ENCODE measurements at places on chromosomes 4 and X.

DNA sequence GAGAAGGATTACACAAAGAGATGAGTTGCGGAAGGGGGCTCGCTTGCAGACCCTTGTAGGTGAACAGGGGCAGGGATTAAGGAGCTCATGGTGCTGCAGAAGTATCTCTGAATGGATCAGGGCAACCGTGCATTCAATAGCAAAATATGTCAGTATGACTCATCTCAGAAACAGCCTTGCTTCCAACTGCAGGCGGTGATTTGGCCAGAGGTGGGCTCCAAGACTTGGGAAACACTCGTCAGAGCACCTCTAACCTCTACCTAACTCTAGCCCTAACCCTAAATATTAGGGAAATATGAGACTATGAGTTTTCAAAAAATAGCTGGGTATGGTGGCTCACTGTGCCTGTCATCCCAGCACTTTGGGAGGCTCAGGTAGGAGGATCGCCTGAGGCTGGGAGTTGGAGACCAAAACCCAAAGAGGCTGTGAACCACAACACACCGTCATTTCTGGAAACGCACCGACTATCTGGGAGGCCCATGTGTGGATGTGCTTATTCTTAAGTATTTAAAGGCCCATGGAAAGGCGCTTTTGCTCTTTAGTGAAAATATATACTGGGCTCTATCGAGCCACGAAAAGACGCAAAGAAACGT, 102.6 kb downstream of the DHRSX start:
- DNase-seq = peak; percentile 46

DNA sequence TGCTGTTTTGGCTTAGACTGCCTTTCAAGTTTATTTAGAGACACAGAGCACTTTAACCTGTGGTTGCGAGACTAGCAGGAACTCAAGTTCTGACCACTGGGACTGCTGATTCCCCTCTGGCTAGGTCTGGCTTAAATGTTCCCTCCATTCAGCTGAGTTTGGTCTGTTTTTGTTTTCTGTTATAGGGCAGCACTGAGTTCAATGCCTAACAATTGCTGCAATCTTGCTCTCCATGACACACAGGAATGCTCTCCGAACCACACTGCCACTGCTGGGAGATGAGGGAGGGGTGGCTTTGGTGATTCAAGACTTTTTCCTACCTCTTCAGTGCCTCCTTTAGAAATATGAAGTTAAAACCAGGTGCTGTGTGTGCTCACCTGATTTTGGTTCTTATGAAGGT, 106.3 kb upstream of the EOLA2 start:
- DNase-seq = no peak

DNA sequence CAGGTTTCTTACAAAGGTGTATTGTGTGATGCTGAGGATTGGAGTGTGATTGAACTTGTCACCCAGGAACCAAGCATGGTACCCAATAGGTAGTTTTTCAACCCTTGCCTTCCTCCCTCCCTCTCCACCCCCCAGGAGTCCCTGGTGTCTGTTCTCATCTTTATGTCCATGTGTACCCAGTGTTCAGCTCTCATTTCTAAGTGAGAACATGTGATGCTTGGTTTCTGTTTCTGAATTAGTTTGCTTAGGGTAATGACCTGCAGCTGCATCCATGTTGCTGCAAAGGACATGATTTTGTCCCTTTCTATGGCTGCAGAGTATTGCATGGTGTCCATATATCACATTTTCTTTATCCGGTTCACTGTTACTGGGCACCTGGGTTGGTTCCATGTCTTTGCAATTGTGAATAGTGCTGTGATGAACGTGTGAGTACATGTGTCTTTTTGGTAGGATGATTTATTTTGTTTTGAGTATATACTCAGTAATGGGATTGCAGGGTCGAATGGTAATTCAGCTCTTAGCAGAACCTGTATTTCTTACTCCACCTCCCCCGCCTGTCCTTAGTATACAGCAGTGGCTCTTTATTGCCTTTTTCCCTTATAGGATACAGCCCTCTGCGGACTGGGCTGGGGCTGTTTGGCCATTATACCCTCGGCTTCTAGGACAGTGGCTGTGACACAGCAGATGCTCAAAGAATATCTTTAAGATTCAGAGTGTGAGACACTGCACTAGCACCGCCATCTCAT, 145.4 kb downstream of the PTTG2 start:
- no peak for DNase-seq

DNA sequence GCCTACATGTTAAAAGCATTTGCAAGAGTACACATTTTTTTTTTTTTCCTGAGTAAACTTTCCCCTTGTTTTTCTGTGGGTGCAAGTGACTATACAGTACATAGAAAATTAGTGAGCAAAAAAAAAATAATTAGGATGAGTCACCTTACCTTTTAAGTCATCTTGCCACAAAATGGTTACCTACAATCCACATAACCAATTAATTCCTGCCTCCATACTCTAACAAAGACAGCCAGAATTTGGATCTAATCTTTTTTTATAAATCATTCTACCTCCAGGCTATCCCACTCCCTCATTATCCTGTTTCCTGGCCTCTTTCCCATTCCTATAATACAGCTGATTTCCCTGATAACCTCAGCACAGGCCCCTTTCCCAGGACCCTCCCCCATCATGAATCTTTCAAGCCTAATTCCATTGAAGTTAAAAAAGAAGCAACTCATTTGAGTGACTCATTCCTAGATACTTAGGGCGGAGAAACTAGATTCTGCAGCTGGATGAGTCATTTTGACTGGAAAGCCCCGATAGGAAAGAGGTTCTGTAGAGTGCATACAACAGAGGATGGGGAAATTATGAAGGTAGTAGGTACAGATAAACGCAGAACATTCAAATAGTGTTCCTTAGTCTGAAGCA, 128.2 kb downstream of the C4orf51 start:
- peak; percentile 94 for DNase-seq

- no peak for DNase-seq
Measured at GRCh38 chrX:37716602-37717001, 31.0 kb downstream of the XK start.

- no peak for DNase-seq
Measured at GRCh38 chr4:16544251-16544721, 318.0 kb upstream of the TAPT1 start.

DNA sequence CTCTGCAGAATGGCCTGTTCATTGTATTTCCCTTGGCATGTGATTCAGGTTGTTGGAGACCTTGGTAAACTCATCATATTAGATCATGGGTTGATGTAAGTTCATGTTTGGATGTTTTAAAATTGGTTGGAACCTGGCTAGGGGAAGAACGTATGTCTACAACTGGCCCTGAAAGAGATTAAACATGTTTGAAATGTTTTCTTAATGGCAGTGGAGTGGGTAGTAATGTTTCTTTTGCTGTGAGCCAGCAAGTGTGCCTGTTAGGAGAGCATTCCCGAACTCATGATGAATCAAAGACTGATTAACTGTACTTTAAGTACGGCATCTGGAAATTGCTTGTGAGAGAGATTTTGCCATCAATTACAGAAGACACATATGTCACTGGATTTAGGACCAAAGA, 44.5 kb upstream of the SLC4A4 start:
- DNase-seq = peak; percentile 8

GRCh38 chr4:46946919-46947536, 38.0 kb upstream of the COX7B2 start:
- DNase-seq = no peak
